ENCODE measurements at places on chromosomes 13 and 19. TPM values are rescaled to one million over a fixed set of nuclear protein-coding genes. Genes with fewer than 3 reads are reported as not detected.

DNA sequence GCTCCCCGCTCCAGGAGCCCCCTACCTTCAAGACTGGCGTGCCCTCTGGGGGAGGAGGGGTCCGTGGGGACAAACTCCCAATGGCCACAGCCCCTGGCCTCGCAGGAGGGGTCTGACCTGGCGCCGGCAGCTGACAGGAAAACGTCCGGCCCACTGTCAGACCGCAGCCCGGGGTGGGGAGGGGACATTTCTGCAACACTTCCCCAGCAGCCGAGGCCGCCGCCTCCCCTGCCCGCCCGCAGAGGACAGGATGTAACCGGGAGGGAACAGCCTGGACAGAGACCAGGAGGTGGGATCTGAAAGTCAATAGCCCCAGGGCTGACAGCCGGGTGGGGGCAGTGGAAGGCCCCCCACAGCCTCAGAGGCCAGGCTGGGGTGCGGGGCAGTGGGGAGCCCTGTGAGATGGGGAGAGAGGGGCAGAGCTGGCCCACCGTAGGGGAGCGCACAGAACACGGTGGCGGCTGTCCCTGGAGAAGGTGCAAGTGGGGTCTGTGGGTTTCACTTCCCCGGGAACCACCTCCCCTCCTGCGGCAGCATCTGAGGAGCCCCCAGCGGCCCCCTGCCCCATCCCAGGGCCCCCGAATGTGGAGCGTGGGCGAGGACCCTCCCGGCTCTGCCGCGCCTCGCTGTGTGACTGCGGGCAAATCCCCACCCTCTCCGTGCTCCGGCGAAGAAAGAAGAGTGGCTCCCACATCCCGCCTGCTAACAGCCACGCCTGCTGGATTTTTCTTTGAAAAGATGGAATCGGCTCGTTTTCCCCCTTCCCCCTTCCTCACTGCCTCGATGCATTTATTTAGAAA is at the start of gene PEAK3:
PEAK3 (minus strand) TSS at position 114 of the 800 bp plus-strand sequence. CDS start 1,244 bp downstream, outside the sequence.
- peak; percentile 71 for DNase-seq

ZNF45 gene
- total RNA-seq = 18.8 TPM

- DNase-seq = no peak
Measured at GRCh38 chr19:13002166-13002898, 7.1 kb downstream of the NFIX start.

- no peak for DNase-seq
Measured at GRCh38 chr19:35106291-35106583, 9.4 kb upstream of the FXYD3 start.

GRCh38 chr19:16591803-16592556 is 19.8 kb upstream of the SLC35E1 start:
- DNase-seq = peak; percentile 68

DNA sequence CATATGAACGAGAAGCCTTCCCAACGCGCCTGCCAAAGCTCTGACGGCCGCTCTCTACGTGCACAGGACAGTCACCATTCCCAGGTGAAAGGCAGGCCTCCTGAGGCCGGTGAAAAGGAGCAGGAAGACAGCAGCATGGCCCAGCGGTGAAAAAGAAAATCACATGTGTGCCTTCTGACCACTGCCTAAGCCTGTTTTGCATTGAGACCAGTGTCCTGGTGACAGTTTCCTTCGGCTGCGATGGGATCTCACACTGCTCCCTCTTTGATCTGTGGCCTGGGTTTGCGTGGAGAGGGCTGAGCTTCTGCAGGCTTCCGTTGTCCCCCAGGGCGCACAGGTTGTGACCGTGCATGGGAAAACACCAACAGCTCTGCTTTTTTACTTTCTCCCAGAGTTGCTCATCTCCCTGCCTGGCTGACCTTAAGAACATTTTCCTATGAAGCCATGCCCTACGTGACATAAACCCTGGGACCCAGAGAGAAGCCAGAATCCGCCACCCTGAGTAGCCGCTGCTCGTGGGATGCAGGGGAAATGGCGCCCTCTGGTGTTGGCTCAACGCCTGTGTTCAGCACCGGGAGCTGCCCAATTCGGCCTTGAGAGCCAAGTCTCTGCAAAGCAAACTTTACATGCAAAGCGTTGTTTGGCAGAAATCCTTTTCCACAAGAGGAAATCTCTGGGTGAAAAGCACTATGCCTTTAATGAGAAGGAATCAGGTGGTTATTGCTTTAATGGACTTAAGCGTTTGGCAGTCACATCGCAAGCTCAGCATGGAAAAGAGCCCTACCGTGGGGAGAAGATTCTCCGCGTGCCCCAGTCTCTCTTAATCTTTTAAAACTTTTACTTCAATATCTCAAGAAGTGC is 112.2 kb upstream of the GPR12 start:
- peak; percentile 34 for DNase-seq

FFAR3 gene
- not detected for total RNA-seq

GRCh38 chr13:51035978-51036377 is 75.1 kb downstream of the C13orf42 start:
- no peak for DNase-seq

GRCh38 chr13:48504606-48505005 is 28.3 kb downstream of the RCBTB2 start:
- DNase-seq = no peak

DNA sequence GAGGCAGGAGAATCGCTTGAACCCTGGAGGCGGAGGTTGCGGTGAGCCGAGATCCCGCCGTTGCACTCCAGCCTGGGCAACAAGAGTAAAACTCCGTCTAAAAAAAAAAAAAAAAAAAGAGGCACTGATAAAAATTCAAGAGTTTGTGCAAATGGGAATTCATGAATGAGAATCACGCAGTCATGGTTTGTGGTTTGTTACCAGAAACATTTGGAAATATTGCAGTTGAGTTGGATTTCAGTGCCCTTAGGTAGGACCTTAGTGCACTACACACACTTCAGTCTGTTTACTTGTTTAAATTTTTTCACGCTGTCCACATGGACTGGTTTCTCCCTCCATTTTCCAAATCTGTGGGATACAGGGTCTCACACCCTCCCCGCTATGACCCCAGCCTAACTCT is 28.4 kb downstream of the ZNF844 start:
- peak; percentile 31 for DNase-seq

FAM124A gene
- 0.22 TPM for total RNA-seq

DNA sequence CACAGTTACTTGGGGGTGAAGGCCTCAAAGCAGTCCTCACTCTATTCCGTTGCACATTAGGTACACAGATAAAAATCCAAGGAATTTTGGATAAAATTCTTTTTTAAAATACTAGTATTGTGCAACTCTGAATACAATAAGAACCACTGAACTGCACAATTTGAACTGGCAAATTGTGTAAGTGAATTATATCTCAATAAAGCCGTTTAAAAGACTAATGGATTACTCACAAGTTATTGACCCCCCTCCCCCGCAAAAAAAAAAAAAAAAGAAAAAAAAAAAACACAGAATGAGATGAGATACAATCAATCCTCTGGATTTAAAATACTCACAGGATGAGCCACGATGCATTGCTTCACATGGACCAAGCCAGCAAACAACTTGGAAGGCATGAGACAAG is 86.4 kb downstream of the CRYL1 start:
- DNase-seq = no peak

All from M059J (cell line).